Urothelium cell line (cell line): ENCODE measurements at places on chromosomes 6 and 20.
A peak's percentile ranks its signal among the peaks of the same experiment; 100 is the strongest.

GRCh38 chr6:72580281-72580940 is 41.5 kb upstream of the KCNQ5 start:
- peak; percentile 40 for DNase-seq

DNA sequence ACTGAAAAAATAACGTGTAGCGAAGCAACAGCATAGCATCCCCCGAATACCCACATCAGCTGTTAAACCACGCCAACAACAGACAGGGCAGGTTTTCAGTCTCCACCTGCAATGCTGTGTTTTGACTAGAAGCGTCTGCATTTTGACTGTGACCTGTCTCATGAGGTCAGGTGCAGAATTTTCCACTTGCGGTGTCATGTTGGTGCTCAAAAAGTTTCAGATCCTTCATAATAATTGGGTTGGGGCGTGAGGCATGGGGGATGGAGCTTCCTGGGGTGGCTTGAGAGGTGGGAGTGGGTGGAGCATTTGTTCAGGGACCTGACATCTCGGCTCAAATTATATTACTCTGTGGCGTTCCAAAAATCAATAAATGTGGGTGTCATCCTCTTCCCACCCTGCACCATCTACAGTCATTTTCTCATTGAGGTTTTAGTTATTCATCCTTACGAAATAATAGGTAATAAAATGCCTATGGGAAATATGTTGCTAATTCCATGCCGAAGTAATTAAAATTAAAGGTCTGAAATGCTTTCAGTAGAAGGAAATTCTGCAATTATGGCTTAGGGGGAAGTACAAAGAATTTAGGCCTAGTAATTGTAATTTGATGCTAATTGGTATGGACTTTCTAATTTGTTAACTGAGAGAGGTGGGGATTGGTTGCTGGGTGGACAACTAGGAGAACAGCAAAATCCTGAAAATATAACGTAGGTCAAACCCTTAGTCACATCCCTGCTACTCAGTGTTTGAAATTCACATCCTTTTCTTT is 81.0 kb downstream of the TIAM2 start:
- DNase-seq = no peak

- no peak for DNase-seq
Measured at GRCh38 chr6:98777762-98778161, 56.6 kb upstream of the POU3F2 start.

DNA sequence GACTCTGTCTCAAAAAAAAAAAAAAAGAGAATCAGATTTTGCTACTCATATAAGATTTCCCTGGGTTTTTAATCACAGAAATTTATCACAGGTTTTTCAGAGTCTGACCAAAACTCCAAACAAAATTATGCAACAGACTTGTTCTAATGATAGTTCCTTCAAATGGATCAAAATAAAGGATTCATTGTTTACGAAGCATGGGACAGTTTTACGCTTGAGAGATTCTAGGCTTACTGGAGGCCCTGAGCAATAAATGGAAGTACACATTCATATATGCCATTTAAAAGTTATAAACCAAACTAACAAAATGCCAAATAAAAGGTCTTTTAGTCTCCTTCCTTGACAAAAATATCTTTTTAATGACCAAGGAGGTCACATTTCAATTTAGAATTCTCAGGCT is 245.1 kb upstream of the KCNQ5 start:
- DNase-seq = no peak

DNA sequence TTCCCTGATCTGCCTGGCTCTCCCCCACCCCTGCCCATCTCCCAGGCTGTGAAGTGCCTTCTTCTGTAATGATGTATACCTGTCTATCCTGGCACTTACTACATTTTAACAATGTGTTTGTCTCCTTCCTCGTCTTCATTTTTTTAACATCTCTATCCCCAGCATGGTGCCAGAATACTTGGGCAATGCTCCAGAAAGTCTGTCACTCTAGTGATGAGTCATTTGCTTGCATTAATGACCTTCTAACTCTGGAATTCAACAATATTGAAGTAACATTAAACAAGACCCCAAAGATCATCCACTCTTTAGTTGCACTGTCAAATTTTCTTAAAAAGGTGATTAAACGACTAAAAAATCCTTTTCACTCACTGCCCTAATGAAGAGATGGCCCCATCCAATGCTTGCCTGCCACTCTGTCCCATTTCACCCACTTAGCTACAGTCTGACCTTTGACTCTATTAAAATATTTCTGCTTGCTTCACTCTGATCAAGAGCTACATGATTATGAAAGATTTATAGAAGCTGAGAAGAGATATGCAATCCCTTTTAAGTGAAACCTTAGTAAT is 7.7 kb upstream of the KLHL31 start:
- DNase-seq = peak; percentile 75

DNA sequence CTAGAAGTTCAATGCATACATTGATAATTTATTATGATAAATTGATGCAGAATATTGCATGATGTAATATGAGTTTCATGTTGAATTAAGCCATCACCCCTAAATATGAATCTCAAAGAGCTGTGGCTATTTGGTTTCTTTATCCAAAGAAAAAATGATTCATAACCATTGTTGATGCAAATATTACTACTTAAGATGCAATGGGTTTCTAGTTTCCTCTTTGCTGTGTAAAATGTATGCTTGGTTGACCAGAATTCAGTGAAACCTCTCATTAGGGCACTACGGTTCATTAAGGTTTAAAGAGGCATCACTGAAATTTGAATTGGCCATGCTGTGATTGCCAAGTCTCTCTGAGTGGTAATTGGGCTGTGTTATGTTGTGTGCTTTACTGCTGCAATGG is 492.5 kb upstream of the FLRT3 start:
- DNase-seq = no peak

DNA sequence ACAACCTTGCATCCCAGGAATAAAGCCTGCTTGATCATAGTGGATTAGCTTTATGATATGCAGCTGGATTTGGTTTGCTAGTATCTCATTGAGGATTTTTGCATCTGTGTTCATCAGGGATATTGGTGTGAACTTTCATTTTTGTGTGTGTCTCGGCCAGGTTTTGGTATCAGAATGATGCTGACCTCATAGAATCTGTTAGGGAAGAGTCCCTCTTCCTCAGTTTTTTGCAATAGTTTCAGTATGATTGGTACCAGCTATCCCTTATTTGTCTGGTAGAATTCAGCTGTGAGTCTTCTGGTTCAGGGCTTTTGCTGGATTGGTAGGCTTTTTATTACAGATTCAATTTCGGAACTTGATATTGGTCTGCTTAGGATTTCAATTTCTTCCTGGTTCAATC is 132.5 kb downstream of the ZFAND3 start:
- DNase-seq = no peak

- peak; percentile 30 for DNase-seq
Measured at GRCh38 chr6:142531727-142532126, 229.9 kb downstream of the ADGRG6 start.

DNA sequence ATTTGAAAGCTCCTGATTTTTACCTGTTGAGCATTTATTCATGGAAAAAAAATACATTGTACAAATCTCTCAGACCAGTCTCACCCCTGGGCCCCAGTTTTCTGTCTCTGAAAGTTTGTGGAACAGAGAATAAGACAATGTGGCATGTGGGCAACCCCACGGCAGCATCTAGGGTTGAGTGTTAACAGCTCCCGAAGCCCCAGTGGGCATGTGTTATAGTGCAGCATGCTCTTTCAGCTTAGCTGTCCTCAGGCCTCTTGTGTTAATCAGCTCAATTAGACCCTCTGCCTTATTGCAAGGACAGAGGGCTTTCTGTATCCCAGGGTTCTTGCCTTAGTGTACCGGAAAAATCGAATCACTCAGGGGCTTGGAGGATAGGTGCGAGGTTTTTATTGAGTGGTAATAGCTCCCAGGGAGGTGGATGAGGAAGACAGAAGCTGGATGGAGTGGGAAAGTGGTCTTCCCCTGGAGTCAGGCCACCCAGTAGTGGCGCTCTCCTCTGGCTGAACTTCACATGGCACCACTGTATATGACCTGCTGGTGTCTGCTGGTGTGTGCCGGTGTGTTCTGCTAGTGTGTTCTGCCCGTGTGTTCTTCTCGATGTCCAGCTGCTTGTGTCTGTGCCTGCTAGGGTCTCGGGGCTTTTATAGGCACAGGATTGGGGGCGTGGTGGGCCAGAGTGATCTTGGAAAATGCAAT is 382.8 kb downstream of the EPM2A start:
- no peak for DNase-seq

DNA sequence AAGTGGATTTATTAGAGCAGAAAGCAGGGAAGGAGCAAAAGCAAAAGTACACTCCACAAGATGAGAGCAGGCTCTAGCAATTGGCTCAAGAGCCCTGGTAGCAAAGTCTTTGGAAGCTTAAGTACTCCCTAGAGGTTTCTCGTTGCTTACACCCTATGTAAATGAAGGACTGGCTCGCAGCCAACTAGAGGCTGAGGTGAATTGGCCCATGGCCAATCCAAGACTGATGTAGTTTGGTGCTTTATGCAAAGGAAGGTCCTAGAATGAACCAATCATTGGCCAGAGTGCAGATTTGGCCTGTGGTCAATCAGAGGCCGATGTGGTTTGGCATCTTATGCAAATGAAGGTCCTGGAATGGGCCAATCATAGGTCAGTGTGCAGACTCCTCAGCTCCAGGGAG is 191.3 kb upstream of the ARID1B start:
- no peak for DNase-seq

- peak; percentile 52 for DNase-seq
Measured at GRCh38 chr20:19786311-19786710, 28.3 kb downstream of the RIN2 start.

DNA sequence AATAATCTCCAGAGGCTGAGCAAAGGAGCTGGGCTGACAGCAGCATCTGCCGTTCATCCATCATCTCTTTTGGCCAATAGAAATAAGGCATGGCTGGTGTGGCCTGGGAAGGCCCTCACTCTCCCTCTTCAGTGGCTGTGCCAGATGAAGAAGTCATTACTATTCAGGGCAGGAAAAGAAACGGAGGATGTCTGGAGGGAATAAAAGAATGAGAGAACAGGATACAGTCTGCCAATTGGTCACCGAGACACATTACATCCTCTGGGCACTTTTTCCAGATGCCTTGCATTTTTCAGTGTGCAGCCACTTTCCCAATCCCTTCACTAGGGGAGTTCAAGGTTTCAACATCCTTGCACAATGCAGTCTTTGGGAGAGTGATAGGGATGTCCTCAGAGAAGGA is 32.2 kb upstream of the VGLL2 start:
- no peak for DNase-seq

GRCh38 chr20:22801528-22801927 is 217.2 kb upstream of the FOXA2 start:
- no peak for DNase-seq

DNA sequence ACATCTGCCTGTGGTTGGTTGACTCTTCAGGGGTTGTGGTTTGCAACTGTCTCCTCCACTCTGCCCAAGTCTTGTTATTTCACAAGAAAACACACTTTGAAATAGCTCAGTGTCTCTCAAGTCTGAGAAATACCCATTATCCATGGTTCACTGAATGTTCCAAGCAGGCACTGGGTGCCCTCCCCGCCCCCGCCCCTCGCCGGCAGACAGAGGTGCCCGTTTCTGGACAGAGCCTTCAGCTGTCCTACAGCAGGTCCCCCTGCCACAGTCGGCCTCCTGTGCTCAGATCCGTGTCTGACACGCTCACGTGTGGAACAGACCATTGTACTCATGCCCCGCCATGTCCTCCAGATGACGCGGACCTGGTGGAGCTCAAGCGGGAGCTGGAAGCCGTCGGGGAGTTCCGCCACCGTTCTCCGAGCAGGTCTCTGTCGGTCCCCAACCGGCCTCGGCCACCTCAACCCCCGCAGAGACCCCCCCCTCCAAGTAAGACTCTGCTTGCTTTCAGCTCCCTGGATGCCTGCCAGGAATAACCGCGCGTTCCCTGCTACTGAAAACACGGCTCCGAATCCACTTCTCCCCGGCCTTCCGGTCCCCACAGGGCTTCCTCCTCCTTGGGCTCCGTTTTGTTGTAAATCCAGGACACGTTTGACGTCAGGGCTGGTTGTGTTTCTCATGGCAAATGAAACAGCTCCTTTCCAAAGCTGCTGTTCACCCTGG is 81.4 kb downstream of the SERAC1 start:
- no peak for DNase-seq

- DNase-seq = no peak
Measured at GRCh38 chr6:134870677-134871498, 79.0 kb downstream of the ALDH8A1 start.

DNA sequence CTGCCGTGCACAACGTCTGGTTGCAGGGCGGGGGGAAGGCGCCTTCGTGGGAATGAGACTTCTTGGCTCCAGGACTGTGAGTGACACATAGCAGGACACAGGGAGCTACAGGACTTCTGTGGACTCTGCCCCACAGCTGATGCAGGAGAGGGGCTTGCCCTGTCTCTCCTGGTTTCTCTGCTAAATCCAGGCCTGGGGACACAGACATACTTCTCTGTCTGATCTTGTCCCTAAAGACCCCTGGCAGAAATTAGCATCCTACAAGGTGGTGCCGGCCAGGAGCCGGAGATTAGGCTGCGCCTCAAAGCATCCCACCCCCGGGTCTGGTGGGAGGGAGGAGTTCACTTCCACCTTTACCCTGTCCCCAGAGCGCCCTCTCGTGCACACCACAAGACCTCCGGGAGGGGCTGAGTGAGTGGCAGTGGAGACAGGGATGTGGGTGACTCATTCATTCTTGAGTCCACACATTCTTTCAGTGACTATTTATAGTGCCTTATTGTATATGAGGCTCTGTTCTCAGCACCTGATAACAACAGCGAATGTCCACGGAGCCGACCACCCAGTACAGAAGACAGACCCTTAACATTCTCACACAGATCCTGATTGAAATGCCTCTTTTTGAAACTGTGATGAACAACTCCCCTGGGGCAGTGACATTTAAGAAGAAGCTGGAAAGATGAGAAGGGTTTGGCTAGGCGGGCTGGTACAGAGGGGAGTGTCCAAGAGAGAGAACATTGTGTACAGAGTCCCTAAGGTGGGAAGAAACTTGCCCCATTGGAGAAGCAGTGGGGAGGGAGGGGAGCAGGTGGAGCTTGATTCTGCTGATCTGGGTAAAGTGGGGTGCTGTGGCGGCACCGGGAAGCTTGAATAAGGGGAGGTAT is 39.0 kb downstream of the GMPR start:
- DNase-seq = peak; percentile 93

- no peak for DNase-seq
Measured at GRCh38 chr6:152295920-152296319, 341.2 kb downstream of the SYNE1 start.

GRCh38 chr6:2639167-2639566 is 111.6 kb downstream of the MYLK4 start:
- no peak for DNase-seq
